ENCODE measurements at places on chromosomes 1 and 21.

DNA sequence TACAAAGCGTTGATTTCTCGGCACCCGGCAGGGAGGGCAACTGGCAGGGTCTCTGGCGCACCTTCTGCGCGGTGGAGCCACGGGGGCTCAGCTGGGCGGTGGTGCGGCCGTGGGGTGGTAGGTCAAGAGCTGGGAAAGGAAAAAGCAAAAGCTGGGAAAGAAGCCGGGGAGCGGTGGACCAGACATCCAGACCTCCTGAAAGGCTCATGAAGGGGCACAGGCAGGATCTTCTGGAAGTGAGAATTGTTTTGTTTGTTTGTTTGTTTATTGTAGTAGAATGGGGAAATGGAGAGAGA lies 7.2 kb upstream of the RNU1-1 start:
- no peak for DNase-seq

DNA sequence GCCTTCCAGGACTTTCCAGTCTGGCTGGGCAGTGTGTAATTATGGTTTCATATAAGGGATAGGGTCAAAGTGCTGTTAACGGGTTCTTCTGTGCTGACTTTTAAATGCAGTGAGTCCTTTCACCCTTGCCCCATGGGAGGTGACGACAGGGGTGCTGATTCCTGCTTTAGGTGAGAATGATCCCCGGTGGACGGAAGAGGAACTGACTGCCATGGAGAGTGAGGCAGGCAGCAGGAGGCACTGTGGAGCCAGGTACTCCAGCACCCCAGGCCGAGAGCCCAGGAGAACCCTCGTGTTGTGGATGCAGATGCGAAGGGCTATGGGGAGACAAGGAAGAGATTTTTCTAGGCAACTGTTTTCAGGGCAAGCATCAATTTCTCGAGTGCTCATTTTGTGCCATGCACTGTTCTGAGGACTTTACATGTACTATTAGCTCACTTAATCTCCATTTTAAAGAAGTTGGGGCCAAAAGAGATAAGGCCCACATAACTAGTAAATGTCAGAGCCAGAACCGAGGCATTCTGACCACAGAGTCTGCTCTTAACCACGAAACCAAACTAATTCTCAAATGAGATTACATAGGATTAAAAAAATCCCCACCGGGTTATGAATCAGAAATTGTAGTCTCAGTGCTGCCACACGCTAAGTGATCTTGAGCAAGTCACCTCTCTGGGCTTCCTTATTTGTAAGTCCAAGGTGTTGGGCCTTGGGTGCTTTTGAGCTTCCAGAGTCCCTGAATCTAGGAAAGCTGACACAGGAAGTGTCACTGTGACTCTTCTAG lies 28.2 kb downstream of the STPG1 start:
- DNase-seq, result no peak

DNA sequence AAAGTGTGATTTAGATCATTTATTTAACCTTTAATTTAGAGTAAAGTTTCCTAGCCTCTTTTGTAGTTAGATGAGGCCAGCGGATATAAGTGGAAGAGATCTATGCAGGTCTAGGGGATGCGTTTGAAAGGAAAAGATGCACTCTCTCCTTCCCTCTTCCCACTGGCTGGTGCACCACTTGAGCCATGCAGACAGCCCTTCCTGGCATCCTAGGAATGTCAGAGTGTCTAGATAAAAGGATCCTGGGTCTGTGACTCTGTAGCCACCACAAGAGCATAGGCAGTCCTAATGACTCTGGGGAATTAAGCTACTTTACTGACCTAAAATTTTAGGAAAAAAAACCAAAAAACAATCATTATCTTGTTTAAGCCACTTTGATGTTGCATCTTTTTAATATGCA lies 16.0 kb upstream of the STUM start:
- no peak for DNase-seq

GRCh38 chr1:200530623-200531261 lies 89.8 kb downstream of the KIF14 start:
- DNase-seq, result no peak

- peak; percentile 41 for DNase-seq
These were observed at the start of gene GIPC2 for GRCh38 chr1:78045926-78046778. Gene GIPC2, plus strand, starts transcription at chr1:78045966. Its CDS starts 129 bp downstream, at chr1:78046095.

DNA sequence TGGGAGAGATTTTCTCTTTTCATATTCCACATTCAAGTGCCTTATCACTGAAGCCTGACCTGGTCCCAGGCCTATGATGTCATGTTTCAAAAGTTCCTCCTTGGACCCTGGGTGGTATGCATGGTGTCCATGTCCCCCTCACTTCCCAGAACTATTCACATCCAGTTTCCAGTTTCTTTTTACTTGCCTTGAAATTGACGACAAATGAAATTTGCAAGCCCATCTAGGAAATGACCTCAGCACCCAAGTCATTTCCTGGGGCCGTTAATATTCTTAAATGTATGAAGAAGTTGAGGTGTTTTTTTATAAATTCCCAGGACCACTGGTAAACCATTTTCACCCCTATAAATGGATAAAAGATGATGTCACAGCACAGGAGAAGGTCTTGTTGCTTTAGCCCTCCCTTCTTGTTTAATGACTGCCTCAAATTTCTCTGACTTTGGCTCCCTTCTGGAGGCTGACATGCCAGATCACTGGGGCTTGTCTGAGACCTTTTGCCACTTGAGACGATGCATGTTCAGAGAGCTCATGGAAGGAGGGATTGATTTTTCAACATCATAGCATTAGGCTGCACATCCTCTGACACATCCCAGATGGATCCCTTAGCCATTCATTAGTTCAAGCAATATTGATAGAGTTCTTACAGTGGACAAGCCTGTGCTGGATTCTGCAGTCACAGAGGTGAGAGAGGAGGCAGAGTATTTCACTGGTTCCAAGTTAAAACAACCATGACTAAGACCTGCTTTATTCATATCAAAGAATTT lies 221.3 kb downstream of the PLPP3 start:
- no peak for DNase-seq

- no peak for DNase-seq
These were observed 367.7 kb downstream of the PRDM2 start for GRCh38 chr1:14067711-14068110.

DNA sequence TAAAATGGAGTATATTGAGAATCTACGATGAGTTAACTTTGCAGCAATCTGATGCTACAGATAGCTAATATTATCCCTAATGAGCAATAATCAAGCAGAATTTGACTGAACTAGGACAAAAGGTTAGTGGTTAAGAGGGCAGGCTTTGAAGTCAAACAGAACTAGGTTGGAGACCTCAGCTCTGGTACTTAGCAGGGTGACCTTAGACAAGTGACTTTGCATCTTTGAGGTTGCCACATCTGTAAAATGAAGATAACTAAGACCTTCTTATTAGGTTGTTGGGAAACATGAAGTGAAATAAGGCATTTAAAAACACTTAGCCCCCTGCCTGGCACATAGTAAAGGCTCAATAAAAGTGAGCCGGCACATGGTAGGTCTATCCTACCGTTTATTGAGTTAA lies 4.3 kb upstream of the FUCA1 start:
- no peak for DNase-seq

GRCh38 chr1:82640352-82640751 lies 839.6 kb downstream of the ADGRL2 start:
- no peak for DNase-seq

DNA sequence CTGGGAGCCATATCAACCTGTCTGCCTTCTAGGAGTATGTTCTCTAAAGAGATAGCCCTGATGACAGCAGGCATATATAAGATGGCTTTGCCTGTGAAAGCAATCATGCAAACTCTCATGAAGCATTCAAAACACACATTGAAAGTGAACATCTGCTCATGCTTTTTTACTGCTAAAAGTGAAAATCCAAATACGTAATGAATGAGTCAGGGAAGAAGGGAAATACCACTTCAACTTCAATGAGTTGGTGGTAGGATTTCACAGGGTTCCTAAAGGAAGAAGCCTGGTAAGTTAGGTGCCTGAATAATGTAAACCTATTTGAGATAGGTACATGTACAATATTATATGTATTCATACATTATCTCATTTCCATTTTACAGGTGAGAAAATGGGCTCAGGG lies 50.5 kb upstream of the SLFNL1 start:
- DNase-seq, result no peak

Data from right cardiac atrium (tissue), 5 donors.